ENCODE measurements at places on chromosomes 7 and 10.

- DNase-seq = no peak
Measured at GRCh38 chr7:156158213-156158612, 345.9 kb upstream of the SHH start.

DNA sequence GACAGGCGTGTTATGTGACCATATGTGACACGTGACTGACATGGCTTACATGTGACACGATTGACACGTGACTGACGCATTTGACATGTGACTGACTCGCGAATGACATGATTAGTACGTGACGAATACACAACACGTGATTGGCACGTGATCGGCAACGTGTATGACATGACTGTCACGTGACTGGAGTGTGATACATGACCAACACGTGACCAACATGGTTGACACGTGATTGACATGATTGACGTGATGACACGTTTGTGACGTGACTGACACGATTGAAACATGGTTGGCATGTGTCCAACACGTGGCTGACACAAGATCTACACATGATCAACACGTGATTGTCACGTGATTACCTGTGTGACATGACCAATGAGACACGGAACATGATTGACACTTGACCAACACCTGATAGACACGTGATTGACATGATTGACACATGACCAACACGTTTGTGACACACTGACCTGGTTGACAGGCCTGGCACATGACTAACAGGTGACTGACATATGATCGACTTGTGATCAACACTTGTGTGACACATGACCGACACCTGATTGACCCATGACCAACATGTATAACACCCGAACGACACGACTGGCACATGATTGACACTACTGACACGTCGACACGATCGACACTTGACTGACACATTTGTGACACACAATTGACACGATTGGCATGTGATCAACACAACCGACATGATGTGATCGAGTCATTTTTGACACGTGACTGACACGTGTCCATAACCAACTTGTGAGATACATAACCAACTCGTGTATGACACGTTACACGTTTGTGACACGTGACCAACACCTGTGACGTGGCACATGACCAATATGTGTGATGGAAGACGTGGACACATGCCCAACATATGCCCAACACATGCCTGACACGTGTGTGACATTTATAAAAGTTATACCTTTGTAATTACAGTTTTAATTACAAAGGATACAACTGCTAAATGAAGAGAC is 21.1 kb downstream of the CRPPA start:
- DNase-seq = no peak

DNA sequence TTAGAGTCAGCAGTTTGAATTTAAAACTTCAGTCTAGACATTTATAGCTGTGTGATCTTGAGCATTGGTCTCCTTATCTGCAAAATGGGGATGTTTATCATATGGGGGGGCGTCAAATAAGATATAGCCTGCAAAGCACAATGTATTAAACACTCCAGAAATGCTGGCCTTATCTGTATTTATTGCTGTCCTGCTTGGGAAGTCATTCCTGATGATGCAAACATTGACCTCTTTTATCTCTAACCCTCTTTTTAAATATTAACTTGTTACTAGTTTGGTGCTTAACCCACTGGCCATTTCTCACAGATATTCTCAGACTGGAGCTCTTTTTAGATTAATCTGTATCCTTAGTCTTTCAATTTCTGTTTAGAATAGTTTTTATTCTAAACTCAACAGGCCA is 13.2 kb downstream of the MRPS33 start:
- DNase-seq = no peak

- DNase-seq = no peak
Measured at GRCh38 chr7:108239501-108240225, 109.5 kb upstream of the LAMB4 start.

DNA sequence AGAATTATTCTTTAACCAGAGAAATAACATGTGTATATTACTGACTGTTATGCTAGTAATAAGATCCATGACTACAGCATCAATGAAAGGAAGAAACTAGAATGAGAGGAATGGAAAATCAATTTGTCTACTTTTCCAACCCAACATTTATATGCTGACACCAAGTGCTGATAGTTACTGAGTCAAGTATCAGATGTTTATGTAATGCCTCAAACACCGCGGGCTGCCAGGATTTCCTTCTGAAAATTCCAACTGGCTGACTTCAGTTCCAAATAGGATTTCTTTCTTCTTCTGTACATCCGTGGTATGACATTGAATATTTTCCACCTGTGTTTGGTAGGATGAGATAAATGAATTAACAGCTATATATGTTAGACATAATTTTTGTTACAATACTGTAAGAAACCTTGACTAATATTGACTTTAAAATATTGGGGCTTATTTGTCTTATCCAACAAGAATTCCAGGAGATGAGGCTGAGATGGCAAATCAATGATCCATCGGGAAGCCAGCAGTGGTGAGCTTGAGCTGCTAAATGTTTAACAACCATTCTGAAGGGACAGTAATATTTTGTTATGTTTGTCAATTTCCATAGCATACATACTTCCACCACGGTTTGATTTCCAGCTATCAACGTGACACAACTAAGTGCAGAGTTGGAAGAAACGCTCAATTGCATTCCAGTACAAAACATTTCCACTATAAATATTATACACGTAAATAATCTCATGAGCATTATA is 435.2 kb upstream of the AUTS2 start:
- no peak for DNase-seq

GRCh38 chr7:151330181-151330580 is 11.4 kb upstream of the NUB1 start:
- no peak for DNase-seq

DNA sequence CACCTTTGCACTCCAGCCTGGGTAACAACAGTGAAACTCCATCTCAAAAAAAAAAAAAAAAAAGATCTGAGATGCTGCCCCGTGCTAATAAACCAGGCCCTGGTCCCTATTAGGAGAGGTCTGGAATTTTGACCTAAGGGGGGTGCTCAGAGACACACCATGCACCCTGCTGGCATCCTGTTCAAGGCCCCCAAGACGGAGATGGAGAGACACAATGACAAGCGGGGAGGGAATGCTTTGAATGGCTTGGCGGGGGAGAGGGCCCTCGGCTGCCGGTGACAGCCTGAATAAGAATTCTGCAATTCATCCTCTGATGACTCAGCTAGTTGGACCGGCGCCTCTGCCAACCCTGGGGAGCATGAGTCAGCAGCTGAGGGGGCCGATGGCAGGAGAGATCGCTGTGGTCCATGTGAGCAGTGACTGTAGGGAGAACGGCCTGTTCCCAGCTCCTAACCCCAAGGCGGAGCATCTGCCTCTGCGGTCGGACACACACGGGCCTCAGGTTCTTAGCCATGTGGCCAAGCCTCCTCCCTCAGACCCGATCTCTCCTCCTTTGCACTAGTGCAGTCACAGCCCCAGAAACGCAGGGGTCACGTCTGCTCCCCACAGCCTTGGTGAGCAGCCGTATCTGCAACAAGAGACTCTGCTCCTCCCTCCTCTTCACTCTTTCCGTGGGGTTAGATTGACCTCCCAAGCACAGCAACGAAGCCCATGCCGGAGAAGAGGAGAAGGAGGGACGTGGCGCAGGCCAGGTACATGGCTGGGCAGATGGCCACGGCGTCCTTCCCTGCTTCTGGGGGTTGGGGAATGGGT is 14.9 kb downstream of the TRIM56 start:
- peak; percentile 10 for DNase-seq

DNA sequence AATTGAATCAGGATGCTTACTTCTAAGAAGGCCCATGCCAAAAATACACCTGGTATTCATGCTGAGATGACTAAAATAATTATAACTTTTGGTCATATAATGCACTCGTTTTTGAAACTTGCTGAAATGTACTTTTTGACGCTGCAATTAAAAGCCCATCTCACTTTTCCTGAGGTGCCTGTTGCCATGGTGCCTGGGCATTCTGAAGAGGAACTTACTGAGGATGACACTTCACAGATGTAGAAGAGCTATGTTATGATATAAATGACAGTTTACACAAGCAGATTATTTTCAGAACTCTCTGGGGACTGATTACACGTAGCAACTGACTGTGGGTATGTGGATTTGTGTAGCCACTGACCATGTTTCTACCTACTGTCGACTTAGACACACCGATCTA is 182.4 kb downstream of the TPK1 start:
- no peak for DNase-seq

DNA sequence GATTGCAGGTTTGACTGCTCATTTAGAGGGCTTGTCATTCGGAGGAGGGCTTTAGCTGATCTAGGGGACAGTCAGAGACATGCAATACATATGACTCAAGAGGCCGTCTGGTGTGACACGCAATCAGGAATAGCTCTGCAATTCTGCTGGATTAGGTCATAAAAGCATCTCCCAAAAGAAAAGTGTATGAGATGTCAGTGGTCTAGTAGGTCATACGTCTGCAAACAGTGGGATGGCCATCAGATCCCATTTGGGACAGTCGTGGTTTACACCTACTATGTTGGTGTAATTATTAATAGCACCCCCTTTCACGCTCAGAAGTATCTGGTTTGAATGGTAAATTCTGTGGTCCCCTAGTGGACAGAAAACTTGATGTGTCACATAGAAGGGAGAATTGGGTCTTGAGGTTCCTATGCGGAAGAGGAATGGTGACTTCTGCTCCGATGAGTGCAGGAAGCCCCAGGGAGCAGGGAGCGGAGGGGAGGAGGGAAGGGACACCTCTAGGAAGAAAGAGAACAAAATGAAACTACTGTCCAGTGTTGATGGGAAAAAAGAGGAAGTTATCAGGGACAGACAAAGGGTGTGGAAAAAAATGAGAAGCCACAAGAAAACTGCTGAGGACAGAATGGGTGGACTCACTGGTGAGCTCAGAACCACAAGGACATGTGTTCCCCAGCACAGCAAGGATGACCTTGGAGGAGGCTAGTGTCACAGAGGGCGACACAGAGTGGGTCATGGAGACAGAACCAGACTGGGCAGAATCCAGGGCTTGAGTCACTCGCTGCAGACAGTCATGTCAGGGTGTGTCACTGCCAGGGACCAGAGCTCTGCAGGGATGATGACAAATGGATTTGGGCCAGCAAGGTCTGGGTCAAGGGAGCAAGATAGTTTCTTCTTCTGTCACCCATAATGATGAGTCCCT is 59.9 kb downstream of the MAP3K8 start:
- no peak for DNase-seq

DNA sequence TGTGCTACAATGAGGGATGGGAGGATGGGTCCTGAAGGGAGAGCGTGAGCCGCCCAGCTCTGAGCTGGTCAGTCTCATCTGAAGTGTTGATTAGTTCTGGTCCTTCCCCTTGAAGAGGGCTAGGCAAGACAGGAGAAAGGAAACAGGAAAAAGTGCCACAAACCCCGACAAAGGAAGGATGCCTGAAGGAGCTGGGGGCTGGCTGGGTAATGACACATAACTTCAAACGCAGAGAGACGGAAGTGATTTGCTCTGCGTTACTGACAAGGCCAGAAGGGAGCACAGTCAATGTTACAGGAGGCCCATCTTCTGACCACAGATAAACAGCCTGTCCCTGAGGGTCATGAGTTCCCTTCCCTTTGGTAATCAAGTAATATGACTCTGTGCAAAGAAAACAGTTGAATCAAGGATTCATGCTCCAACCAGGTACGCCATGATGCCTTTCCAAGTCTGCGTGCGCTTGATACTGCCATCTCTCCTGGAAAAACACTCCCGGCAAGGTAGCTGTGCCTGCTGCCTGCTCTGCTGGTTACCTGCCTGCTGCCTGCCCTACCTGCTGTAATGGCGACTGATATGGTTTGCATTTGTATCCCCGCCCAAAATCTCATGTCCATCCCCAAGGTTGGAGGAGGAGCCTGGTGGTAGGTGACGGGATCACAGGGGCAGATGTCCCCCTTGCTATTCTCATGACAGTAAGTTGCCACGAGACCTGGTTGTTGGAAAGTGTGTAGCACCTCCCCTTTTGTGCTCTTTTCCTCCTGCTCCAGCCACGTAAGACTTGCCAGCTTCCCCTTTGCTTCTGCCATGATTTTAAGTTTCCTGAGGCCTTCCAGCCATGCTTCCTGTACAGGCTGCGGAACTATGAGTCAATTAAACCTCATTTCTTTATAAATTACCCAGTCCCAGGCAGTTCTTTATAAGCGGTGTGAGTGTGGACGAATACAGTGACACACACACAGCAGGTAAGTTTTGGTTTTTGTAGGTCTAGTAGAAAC is 57.9 kb downstream of the GRB10 start:
- DNase-seq = no peak

DNA sequence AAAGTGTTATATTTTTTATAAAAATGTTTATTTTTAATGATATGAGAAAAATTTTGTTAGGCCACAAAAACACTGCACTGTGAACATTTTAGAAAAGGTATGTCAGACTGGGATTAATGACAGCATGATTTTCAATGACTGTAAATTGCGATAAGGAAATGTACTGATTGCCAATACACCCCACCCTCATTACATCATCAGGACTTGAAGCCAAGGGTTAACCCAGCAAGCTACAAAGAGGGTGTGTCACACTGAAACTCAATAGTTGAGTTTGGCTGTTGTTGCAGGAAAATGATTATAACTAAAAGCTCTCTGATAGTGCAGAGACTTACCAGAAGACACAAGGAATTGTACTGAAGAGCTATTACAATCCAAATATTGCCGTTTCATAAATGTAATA is 64.8 kb upstream of the CAPZA2 start:
- DNase-seq = no peak

DNA sequence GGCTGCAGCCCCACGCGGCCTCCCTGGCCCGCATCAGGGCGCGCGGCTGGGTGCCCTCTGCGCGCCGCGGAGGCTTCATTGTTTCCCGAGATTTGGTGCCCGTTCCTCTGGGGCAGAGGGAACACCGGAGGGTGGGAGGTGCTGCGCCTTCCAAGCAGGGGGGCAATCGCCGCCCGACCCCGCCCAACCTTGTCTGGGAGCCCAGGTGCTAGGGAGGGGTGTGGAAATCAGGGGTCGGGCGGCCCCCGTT is 1.0 kb upstream of the NRP1 start:
- no peak for DNase-seq

- DNase-seq = no peak
Measured at GRCh38 chr10:26717476-26717875, 20.0 kb downstream of the PDSS1 start.

DNA sequence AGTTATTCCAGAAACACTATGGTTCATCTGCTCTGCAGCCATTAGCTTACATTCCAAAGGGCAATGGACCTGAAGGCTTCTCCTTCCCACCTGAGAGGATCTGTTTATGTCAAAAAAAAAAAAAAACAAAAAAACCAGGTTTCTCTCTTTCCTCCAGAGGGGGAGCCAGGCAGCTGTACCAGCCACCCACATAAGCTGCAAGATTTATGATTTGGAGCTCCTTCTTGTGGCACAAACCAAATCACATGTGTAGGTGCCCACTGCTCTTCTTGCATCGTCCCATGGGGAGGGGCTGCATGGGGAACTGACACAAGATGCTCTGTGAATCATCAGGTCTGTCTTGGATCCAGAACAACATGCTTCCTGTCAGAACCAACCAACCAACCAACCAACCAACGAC is 231.6 kb upstream of the IGFBP3 start:
- DNase-seq = no peak

GRCh38 chr7:37377231-37377630 is 71.4 kb downstream of the ELMO1 start:
- no peak for DNase-seq

GRCh38 chr10:44960088-44960460 is 472 bp downstream of the RASSF4 start:
- no peak for DNase-seq

Measured in activated CD8-positive, alpha-beta memory T cell treated with anti-CD3 and anti-CD28 coated beads for 48 hours (primary cell).